ENCODE measurements at places on chromosomes 5 and 9.

DNA sequence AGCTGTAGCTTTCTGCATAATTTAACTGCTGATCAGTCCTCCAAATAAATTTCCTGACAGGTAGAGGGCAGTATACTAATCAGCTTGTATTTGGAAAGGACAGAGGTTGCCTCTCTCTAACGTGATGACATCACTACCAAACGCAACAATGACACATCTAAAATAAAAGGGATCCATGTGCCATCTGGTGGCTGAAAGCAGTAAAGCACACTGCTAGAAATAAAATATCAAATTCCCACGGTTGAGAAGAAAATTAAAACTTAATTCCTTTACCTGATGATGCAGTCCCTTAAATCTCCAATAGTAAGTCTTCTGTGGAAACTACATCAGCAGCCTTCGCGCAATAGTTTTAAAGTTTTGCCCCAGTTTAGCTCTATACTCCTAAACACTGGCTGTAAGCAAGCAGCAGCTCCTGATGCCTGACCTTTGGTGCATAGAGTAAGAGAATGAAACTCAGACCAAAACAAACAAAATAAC is 54.5 kb downstream of the DIAPH1 start:
- peak; percentile 51 for DNase-seq

GRCh38 chr5:79613549-79613948 is 1.3 kb downstream of the TENT2 start:
- no peak for DNase-seq

- no peak for DNase-seq
Measured at GRCh38 chr5:142426129-142427014, 101.6 kb upstream of the SPRY4 start.

DNA sequence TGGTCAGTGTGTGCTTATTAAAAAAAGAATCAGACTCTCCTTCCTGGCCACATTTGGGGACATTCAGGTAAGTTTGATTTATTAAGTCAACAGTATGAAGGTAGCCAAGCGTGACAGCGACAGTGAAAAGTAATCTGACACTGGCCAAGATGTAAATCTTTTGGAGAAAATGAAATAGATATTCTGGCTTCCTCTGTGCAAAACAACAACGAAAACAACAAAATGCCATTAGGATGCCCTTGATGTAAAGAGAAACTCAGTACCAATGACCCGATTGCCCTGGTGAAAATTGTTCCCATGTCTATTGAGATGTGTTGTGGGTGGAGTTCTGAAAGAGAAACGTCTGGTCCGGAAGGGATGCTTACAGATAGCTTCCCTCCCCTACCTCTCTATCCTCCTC is 267.8 kb downstream of the MAT2B start:
- no peak for DNase-seq

DNA sequence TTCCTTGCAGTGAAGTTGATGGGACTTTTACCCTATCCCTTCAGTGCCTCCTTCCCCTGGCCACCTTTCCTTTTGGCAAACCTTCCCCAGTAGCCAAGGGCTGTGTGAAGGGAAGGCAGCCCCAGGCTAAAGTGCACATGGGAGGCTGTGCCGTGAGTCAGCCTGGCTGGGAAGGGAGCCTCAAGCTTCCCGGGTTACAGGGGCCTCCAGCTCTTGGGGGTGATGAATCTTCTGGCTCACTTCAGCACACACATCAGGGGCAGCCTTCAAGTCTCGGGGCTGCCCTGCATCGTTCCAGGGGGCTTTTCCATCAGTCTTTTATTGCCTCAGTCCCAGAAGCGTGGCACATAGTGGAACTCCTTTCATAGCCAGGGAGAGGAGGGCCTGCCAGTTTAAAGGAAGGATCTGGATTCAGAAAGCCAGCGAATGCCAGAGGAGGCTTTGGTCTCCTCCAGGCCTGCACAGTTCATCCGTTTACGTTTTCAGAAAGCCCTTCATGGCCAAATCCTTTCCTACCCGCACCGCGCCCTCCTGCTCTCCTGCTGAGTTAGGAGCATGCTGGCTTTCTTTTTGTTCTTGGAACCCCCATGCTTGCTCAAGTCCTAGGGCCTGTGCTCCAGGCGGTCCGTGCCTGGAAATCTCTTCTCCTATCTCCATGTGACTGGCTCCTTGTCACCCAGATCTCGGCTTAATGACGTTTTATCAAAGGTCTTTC is 134.8 kb upstream of the KLF4 start:
- no peak for DNase-seq

GRCh38 chr9:15501179-15501578 is 9.6 kb downstream of the PSIP1 start:
- no peak for DNase-seq

GRCh38 chr5:124859027-124859426 is 112.6 kb upstream of the ZNF608 start:
- no peak for DNase-seq

- DNase-seq = no peak
Measured at GRCh38 chr9:4615251-4615650, 46.8 kb upstream of the PLPP6 start.

DNA sequence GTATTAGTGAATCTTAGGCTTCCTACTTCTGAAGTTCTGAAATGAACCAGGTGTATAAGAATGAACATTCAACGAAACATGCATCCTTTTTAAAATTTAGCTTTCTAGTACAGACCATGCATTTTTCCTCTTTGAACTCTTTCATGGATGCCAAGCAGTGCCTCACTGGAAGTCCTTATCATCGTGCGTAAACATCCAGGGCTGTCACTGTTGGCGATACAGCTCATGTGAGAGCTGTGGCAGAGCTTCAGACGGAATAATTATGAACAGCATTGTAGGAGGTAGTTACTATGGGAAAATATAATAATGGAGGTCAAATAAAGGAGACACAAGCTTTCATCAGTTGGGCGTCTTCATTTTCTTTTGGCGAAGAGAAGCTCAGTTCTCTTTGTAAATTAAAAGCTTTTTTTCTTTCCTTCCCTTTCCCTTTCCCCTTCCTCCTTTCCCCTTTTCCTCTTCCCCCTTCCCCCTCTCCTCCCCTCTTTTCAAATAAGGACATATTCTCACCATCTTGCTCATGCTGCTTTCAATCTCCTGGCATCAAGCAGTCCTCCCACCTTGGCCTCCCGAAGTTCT is 167.3 kb downstream of the KDM4C start:
- DNase-seq = no peak

DNA sequence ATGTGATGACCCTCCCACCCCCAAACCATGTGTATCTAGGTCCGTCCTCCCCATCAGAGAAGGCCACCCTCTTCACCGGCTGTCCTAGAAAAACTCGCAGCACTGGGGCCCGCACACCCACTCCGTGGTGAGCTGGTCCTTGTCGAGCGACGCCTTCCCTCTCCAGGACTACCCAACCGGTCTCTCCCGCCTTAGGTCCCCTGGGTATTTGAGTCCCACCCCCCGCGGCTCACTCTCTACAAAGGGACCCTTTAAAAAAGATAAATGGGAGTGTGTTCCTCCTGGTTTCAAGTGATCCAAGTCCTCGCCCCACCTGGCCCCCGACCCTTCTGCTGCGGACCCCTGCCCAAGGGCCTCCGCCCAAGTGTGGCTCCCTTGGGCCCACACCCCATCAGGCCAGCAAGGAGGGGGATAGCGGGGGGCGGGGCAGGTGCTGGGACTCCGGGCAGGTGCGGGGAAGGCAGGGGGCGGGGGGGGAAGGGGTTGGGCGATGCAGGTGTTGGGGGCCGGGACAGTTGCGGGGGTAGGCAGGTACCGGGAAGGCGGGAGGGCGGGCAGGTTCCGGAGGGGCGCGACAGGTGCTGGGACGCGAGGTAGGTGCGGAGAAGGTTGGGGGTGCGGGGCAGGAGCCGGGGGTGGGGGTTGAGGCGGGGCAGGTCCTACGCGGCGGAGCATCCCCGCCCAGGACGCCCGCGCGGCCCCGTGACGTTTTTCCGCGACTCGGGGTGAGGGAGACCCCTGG is 970 bp upstream of the ARRDC1 start:
- DNase-seq = no peak

DNA sequence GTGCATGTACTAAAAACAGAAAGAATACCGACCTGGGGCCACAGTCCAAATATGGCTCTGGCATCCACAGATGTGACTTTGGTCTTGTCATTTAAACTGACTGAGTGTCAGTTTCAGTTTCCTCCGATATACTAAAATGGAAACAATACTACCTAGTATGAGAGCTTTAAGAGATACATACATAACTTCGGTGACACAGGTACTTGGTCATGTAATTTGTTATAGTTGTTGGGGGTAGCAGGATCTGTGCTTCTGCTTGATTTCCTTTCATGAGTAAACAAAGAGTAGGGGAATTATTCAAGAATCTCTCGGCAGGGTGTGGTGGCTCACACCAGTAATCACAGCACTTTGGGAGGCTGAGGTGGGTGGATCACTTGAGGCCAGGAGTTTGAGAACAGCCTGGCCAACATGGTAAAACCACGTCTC is 32.1 kb downstream of the MTMR12 start:
- DNase-seq = no peak

DNA sequence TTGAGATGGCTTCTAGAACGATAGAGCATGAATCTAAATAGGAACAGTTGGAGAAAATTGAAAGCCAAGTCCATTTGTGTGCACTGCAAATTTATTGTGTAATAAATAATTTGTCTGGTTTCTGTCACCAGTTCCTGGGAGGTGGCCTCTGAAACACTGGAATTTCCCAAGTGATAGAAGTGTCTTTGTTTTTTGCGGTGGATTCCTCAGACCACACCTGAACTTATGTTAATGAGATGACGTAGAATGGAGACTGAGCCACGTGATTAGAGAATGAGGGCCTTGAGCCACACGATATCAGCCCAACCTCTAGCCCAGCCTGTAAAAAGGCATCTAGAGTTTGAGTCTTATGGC is 105.1 kb downstream of the MSX2 start:
- no peak for DNase-seq

DNA sequence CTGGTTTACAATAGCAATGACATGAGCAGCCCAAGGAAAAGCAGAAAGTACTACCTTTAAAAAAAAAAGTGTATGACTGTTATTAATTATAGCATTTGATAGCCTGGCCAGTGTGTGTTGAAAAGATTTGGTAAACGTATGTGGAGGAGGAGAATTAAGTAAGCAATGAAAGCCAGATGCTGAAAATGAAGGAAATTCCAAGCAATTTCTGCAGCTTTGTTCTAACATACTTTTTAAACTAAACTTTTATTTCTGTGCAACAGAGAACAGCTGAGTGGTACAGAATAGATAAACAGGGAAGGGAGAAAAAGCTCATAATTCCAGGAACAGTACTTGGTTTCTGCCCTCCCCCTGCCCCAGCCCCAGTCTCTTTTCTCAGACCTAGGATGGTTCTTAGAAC is 252.6 kb downstream of the ADAMTSL1 start:
- DNase-seq = no peak

GRCh38 chr9:112863746-112864145 is 26.9 kb downstream of the SLC46A2 start:
- DNase-seq = no peak

DNA sequence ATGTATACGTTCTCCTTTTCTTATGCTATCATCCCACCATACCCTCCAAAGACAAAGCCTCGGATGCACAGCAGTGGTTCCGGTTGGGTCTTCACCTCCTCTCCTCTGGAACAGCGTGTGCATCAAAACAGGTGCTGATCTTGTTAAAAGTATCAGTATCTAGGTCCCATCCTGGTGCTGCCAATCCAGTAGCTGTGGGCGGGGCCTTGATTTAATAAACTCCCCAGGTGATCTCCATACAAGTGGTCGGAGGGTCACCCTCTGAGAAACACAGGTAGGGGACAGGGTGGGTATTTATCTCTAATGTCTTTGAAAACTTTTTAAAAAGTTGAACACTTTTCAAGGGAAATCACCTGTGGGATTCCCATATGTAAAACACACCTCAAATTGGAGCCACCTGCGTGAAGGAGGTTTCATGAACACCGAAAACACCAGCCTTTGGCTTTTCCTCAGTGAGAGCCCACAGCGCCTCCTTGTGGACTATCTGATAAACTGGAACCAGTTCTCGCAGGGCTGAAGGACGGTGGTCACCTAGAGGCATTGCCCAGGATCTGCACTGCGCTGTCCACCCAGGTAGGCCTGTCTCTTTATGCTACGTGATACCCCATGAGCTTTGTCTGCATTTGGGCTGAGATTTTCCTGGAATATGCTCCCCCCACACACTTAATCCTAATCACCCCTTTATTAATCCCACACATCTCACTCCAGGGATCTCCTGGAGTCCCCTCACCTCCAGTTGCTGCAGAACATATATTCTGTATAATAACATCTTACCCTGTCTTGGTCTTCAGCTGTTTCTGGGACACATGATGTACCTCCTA is 80.5 kb upstream of the EPB41L4B start:
- DNase-seq = no peak

DNA sequence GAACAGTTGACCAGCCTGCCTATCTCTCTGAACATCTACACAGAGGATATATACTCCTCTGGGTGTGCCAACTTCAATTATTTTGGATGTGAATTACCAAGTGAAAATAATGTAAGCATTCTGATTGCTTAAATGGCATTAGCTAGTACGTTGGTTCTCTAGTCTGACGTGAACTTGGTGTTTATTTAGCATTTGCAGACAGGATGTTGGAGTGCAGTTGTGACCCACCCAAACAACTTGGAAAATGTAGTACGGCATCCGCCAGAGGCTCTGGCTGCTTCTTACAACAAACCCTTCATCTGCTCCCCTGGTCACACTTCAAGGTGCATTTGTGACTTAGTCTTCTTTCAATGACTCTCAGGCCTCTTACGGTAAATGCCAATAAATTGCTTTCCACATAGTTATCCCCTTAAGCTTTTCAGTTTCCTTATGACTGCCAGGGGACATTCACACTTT is 616.6 kb downstream of the PDE4D start:
- no peak for DNase-seq

DNA sequence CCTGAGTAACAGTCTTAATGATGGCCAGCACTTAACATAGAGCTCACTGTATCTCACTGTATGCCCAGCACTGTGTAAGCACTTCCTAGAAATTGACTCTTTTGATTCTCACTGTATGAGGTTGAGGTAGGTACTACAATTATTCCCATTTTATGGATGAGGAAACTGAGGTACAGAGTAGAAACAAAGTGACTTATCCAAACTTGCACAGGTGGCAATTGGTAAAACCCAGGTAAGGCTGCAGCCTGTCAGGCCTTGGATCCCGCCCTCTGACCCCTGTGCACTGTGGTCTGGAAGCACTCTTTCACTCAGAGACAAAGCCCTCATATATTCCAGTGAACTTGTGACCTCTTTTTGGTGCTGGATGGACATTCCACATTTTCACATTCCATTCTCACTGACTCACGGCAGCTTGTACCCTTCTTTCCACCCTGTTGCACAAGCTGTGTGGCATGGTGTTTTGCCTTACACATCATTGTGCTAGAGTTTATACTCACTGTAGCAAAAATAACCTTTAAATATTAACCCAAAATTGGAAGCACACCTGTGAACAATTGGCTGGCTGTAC is 21.7 kb downstream of the ANKRD55 start:
- no peak for DNase-seq

GRCh38 chr5:51650824-51651223 is 267.6 kb downstream of the ISL1 start:
- DNase-seq = no peak

GRCh38 chr9:8627976-8628679 is 828.5 kb upstream of the DMAC1 start:
- no peak for DNase-seq

GRCh38 chr5:96017951-96018350 is 56.3 kb upstream of the ELL2 start:
- DNase-seq = no peak
